Stimulated activated CD4-positive, alpha-beta T cell treated with anti-CD3 and anti-CD28 coated beads, Interleukin-1b, Interleukin-23, amount 100 ng/mL, for 1 hour (primary cell): ENCODE measurements at places on chromosomes 1 and 21.

DNA sequence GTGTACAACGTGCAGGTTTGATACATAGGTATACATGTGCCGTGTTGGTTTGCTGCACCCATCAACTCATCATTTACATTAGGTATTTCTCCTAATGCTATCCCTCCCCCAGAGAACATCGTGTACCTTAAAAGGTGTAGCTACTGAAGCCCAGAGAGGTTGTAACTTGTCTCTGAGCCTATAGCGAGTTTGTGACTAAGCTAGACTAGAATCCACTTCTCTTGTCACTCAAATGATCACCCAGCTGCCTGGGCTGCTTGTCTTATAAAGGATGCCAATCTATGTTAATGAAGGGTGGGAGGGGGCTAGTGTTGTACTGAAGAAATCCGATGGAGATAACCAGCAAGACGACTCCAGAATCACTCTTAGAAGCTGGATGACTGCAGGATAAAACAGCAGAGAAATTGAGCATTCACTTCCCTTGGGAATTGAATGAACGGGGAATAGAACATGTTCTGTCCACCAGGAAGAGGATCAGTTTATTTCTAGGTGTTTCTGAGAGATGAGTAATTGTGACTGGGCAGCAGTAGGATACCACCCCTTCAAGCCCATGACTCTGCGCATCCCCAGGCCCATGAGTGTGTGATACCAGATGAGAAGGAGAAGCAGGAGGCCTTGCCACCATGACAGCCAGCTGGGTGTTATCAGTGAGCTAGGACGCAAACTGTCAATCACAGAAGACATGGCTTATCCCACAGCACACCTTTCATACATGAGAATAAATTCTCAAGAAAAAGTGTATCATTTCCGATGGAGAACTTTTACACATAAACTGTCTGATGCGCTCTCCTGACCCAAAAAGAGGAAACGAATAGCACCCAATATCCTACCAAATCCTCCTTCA, 390.4 kb downstream of the NTNG1 start:
- no peak for DNase-seq

DNA sequence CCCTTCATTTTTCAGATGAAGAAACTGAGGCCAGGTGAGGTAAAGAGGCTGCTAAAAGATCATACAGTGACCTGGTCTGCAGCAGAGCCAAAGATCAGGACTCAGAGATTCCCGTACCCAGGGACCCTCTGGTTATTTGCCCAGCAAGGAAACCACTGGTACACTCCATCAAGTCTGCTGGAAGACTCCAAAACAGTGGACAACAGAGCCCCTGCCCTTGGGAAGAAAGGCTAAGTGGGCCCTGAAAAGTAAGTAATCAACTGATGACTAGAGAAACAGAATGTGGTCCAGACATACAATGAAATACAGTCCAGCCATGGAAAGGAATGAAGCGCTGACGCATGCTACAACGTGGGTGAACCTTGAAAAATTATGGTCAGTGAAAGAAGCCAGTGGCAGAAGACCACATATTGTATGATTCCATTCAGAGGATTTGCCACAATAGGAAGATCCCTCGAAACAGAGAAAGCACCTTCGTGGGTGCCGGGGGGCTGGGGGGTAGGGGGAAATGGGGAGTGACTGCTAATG, 106.4 kb downstream of the ETS2 start:
- DNase-seq = no peak

DNA sequence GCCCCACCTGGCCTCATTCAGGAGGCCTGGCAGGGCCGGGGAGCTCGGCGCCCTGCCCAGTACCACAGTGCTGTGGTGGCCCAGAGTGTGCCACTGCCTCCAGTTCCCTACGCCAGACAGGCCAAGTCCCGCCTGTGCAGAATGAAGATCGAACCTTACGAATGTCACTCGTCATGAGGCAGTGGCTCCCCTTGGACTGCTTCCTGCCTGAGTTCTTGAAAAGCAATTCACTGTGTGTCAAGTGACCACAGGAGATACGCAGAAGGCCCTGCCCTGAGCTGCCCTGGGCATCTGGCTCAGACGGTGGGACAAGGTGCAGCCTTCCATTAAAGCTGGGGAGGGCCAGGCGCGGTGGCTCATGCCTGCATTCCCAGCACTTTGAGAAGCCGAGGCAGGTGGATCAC, 49.6 kb upstream of the LRP8 start:
- DNase-seq = no peak

- no peak for DNase-seq
Measured at GRCh38 chr1:164058198-164058597, 500.8 kb upstream of the PBX1 start.

GRCh38 chr1:9510130-9510529, 29.1 kb upstream of the SLC25A33 start:
- no peak for DNase-seq

GRCh38 chr1:86913399-86913895, 479 bp downstream of the SELENOF start:
- DNase-seq = no peak

- DNase-seq = no peak
Measured at GRCh38 chr1:162240577-162240976, 136.1 kb downstream of the SPATA46 start.

DNA sequence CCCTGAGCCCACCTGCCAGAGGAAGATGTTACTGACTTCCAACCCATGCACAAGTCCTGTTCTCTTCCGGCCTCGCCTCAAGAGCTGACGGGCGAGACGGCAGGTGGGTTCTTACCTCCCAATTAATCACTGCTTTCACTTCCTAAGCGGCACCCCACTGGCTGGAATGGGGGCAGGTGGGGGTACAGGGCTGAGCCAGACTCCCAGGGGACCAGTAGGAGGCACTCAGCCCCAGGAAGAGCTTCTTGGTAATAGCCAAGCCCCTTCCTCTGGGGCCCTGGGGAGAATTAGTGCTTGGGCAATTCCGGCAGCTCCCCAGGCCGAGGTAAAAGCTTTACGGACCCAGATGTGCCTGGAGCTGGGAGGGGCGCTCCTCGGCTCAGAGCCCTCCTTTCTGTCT, 9.7 kb downstream of the CNTN2 start:
- DNase-seq = no peak

DNA sequence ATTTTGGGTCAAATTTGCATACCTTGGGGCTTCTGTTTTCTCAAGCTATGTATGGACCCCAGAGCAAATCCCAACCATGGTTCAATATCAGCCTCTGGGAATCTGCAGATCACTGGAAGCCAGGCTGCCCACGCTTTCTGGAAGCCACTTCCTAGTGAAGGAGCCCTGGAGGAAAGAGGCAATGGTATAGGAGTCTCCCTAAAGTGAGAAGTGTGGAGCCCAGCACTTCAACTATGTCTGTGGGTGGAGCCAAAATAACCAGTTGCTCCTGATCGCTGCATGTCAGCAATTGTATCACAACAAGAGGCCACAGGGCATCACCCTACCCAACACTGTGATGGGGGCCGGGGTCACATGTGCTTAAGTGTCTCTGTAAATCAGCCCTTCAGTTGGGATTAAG, 26.9 kb downstream of the ETS2 start:
- no peak for DNase-seq

DNA sequence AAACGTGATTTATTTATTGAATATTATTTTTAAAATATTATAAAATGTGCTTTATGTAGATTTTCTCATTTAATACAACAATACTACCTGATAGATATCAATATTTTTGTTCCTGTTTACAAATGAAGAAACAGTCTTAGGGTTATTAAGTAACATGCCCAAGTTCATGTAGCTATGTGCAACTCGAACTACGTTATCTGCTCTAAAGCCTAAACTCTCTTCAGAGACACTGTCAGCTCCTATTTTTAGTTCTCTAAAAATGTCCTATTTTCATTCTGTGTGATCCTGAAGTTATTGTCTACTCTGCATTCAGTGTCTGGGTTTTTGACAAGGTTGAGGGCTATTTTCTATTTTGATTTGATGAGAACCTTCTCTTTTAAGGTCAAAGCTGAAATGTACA, 550.1 kb upstream of the B3GALT2 start:
- DNase-seq = no peak

GRCh38 chr1:21903638-21904453, 33.3 kb downstream of the HSPG2 start:
- DNase-seq = no peak

DNA sequence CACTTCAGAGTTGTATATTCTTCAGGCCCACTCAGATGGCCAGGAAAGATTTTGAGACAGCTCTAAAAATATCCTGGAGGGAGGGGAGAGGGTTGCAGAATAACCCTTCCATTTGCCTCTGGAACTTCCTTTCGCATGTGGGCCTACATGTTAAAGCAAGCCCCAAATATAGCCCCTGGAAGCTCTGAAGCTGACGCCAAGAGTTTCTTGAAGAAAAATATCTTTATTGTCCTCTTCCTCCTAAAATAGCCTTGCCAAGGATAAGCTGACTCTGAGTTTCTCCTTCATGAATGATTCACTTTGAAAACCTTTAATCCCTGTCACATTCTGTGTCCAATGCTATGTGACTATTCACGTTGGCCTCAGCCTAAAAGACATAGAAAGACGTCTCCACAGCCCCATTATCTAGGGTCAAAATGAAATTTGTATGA, 6.4 kb downstream of the C1orf116 start:
- no peak for DNase-seq

GRCh38 chr1:230280054-230280795, 145.9 kb downstream of the PGBD5 start:
- DNase-seq = no peak

DNA sequence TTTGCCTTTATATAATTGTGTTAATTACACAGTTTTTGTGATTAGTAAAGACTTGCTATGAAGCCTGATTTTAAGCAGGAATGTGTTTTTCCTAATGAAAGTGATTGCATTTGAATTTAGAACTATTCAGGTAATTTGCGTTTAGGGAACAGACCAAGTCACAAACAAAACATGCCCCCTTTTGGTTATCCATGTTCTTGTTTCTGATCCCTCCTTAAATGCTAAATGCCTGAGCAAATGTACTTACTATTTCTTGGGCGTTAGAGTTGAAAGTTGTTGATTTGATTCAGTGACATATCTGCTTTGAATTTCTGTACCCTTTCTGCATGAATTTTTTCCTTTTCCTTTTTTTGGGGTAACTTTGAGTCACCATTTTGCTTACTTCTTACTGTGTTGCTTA, 5.2 kb downstream of the POU2F1 start:
- DNase-seq = no peak

GRCh38 chr1:85571181-85571759, 9.3 kb upstream of the CCN1 start:
- DNase-seq = no peak

GRCh38 chr21:42493109-42494060, 2.6 kb downstream of the RSPH1 start:
- no peak for DNase-seq

DNA sequence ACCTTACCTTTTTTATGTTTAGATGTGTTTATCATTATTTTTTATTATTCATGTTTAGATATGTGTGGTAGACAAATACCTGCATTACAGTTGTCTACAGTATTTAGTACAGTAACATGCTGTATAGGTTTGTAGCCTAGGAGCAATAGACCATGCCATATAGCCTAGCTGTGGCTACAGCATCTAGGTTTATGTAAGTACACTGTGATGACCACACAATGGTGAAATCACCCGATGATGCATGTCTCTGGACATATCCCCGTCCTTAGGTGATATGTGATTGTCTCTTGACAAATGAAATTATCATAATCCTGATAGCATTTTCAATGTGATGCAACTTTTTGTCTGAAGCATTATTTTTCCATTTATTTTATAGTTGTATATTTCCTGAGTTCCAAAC, 121.2 kb downstream of the DISP1 start:
- no peak for DNase-seq

- no peak for DNase-seq
Measured at GRCh38 chr21:42568866-42569731, 55.4 kb downstream of the SLC37A1 start.

GRCh38 chr21:30831194-30831765, 1.7 kb upstream of the KRTAP7-1 start:
- DNase-seq = no peak

- DNase-seq = no peak
Measured at GRCh38 chr1:235024711-235025421, 103.8 kb downstream of the TOMM20 start.

- DNase-seq = no peak
Measured at GRCh38 chr1:1948783-1949182, 29.7 kb upstream of the TMEM52 start.
